Hematopoietic multipotent progenitor cell treated with erythropoietin and hydrocortisone succinate and interleukin-3 and kit ligand, for 15 days (in vitro differentiated cells): ENCODE measurements at places on chromosomes 13 and 19.
A peak's percentile ranks its signal among the peaks of the same experiment; 100 is the strongest.

GRCh38 chr19:30900051-30900450 lies 449.2 kb downstream of the TSHZ3 start:
- DNase-seq = no peak

- DNase-seq = peak; percentile 26
Measured at GRCh38 chr13:73708393-73708985, 425.7 kb downstream of the KLF12 start.

DNA sequence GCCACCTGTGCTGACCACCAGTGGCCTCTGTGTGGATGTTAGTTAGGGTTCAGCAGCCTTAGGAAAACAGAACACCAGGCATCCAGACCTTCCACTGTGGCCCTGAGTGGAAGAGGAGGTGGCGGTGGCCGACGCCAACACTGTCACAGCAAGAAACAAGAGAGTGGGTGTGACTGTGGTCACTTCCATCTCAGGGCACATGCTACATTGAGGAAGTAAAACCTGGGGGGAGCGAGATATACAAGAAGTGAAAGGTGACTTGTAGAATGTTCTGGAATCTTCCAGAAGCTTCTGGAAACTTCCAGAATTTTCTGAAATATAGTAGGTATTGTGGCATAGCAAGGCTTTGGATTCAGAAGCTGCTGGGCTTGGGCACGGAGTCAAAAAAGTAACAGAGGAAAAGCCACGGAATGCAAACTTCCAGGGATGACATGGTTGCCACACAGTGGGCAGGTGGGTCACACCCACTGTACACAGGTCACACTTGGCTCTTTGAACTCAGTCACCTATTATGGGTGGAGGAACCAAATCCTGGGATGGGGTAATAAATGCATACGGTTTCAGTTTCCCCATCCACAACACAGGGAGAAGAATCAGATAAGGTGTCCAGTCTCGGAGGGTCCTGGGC lies 24.3 kb downstream of the GNG7 start:
- no peak for DNase-seq

DNA sequence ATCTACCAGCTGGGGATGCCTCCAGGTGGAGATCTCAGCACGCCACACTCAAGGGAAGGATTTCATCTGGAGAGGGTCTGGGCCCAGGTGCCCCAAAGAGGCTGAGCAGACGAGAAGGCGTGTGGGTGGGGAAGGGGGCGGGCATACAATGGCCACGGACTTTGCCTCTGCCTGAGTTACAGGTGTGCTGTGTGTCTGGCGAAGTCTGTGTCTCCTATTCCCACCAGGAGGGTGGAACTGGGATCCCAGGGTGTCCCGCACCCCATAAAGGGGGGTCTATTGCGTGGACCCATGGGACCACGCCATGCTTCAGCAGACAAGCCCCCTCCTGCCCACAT lies 3.6 kb downstream of the TLE2 start:
- no peak for DNase-seq

- no peak for DNase-seq
Measured at GRCh38 chr19:48615231-48616040, 560 bp upstream of the FAM83E start.

DNA sequence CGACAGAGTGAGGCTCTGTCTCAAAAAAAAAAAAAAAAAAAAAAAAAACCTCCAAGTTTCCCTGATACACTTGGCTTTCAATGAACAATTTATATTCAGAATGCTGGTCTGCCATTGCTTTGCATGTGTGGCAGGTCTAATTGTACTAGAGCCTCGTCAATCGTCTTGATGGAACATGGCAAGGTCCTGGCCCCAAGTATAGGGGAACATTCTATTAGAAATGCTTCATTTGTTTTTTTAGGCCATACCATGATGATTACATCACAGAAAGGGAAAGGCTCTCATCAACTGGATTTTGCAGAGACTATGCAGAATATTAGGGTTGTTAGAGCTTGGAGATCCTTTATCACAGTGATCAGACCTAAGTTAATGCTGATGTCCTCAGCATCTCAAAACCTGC lies 28.0 kb downstream of the SPRY2 start:
- no peak for DNase-seq

- no peak for DNase-seq
Measured at GRCh38 chr13:26549713-26550112, 7.8 kb upstream of the WASF3 start.

DNA sequence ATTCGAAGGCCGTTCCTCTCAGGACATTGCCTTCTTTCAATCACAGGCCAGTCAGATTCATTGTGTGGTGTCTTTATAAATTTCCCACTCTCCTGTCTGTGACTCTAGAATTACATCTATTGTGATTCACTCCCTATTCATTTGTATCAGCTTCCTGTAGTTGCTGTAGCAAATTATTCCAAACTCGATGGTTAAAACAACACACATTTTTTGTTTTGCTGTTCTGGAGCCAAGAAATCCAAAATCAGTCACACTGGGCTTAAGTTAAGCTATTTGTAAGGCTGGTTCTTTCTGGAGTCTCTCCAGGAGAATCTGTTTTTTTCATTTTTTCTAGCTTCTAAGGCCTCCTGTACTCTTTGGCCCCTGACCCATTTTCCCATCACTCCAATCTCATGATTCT lies 1487.0 kb upstream of the SLC10A2 start:
- no peak for DNase-seq

DNA sequence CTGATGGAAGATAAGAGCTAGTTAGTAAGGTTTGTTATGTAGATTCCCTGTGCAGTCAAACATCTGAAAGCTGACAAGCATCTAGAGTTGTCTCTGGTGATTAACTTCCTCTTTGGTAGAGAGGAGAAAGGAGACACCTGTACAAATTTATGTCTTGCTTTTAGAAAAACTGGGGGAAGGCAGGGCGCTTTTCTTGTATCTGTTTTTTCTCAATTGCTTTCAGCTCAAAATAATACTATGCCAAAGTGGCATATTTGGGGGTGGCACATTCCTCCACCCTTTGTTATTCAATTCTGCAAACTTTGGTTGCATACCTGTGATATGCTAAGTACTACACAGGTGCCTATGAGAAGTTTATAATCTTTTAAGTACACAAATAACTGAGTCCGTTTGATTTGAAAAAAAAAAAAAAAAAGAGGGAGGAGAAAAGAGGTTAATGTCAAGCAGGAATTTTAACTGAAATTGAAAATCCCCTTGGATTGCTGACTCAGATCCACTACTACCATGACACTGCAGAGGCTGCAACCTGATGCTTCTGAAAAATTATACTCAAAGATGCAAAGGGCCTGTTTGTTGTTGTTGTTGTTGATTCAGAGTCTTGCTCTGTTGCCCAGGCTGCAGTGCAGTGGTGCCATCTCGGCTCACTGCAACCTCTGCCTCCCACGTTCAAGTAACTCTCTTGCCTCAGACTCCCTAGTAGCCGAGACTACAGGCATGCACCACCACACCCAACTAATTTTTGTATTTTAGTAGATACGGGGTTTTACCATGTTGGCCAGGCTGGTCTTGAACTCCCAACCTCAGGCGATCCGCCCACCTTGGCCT lies 164.8 kb upstream of the NBEA start:
- no peak for DNase-seq

GRCh38 chr19:18878058-18878797 lies 17.7 kb downstream of the CERS1 start:
- no peak for DNase-seq

- DNase-seq = no peak
Measured at GRCh38 chr13:97188207-97188606, 33.9 kb upstream of the MBNL2 start.

- DNase-seq = no peak
Measured at GRCh38 chr19:41917676-41918075, 10.6 kb downstream of the ERFL start.

DNA sequence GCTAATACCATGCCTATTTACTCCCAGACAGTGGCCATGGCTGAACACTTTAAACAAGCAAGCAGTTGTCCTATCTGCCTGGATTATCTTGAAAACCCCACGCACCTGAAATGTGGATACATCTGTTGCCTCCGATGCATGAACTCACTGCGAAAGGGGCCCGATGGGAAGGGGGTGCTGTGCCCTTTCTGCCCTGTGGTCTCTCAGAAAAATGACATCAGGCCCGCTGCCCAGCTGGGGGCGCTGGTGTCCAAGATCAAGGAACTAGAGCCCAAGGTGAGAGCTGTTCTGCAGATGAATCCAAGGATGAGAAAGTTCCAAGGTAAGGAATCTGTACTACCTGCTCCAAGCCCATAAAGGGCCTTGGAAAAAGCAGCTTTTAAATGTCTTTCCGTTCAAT lies 8.6 kb downstream of the RFPL4AL1 start:
- no peak for DNase-seq

DNA sequence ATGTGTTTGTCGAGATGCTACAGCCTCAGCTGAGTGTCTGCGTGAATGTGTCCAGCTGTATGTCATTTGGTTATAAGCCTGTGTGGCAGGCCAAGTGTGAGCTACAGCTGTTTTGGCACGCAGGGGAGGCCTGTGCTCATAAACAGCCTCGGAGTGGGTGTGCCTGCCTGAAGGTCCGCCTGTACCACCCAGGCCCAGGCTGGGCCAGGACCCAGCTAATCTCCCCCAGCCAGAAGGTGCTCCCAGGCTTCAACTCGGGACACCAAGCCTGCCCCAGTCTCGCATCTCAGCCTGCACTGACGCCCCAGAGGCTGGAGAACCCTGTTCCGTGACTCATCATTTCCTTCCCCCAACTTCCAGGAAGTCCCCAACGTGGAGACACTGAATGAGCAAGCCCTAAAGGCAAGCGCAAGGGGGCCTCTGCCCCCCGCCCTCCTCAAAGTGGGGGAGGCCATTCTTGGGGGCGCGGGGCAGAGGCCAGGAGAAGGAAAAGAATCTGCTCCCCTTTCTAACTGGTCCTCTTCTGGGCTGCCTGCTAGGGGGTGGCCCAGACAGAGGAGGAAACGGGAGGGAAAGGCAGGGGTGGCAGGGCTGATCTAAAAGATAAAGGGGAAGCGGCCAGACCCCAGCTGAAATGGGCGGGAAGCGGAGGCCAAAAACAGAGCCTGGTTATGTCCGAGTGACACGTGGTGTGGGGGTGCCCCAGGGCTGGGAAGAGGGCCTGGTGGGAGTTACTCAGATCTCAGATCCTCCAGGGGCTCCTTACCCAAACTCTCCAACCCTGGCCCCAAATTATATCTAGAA lies 2.0 kb downstream of the SLC1A5 start:
- DNase-seq = peak; percentile 99

GRCh38 chr19:41426952-41427646 lies at the start of gene B3GNT8:
Gene B3GNT8 (minus strand): TSS chr19:41427374. CDS start chr19:41426778, 596 bp downstream.
- peak; percentile 73 for DNase-seq

DNA sequence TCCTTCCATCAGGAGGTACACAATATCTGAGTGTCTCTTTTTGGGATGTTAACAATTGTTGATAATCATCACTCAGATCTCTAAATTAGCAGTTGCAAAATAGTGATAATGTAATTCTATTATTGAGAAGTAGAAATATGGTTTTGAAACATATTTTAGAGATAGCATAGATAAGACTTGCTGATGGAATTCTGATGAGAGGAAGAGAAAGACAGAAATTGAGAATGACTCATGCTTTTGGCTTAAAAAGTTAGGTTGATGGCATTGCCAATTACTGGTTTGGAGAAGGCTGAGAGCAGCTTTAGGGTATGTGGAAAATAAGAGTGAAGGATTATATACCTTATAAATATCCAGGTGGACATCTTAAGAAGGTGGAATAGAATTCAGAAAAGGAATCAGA lies 106.4 kb upstream of the EDNRB start:
- DNase-seq = no peak

GRCh38 chr19:47464675-47465419 lies 6.8 kb downstream of the SLC8A2 start:
- no peak for DNase-seq

- peak; percentile 21 for DNase-seq
Measured at GRCh38 chr19:19459707-19460251, 54.3 kb downstream of the GATAD2A start.

DNA sequence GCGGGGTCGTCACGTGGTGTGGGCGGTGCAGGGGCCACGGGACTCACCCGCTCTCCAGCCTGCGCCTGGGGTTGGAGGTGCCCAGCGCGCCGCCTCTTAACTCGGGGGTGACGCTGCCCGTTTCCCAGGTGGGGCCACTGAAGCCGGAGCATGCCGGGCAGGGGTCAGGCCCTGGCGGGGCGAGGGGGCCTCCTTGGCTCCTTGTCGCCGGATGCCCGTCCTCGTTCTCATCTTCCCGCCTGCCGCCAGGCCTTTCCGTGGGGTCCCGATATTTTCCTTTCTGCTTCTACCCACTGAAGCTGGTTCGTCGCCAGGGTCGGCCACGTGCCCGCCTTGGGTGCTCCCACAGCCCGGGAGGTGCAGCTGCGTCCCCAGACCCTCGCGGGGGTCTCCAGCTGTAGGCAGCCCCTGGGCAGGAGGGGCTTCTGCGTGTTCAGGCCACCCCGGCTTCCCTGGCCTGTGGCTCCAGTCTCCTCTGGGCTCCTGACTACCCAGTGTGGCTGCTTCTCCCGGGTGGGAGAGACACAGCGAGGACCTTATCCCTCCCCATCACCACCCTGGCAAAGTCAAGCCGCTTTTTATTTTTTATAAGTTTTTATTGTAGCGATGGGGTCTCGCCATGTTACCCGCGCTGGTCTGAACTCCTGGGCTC lies 772 bp downstream of the FAM174C start:
- DNase-seq = no peak

GRCh38 chr13:37100731-37101130 lies 4.7 kb downstream of the CSNK1A1L start:
- DNase-seq = no peak

DNA sequence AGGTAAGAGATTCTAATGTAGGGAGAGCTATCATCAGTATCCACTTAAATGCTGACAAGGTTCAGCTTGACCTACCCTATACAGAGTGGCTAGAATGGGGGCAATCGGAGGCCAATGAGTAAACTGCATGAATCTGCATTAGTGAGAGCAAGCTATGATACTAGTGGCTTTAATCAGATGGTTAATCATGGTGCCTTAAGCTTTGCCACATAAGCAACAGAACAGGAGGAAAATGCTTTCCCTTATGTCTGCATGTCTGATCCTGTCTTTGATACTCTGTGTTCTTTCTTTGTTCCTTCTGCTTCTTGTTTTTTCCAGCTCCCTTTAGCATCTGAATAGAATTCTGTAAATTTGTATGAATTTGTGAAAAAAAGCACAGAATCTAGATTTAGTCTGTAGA lies 91.1 kb downstream of the WDFY2 start:
- no peak for DNase-seq

- DNase-seq = no peak
Measured at GRCh38 chr13:56622840-56623239, 517.9 kb upstream of the PRR20A start.

- DNase-seq = no peak
Measured at GRCh38 chr19:35328851-35329285, at the start of gene CD22. Gene CD22 (plus strand): TSS chr19:35329187. CDS start chr19:35332041, 2,854 bp downstream.

GRCh38 chr13:32409001-32409313 lies 19.0 kb downstream of the N4BP2L1 start:
- DNase-seq = no peak

GRCh38 chr19:5801796-5802619 lies 2.9 kb upstream of the NRTN start:
- peak; percentile 20 for DNase-seq

- no peak for DNase-seq
Measured at GRCh38 chr13:43878892-43879754, at the start of gene CCDC122. Gene CCDC122 (minus strand): TSS chr13:43879740. CDS start chr13:43869376, 10,364 bp downstream.
